ENCODE measurements at places on chromosomes 16 and 17.

GRCh38 chr16:69566981-69567680, 1.4 kb downstream of the NFAT5 start:
- DNase-seq: no peak

DNA sequence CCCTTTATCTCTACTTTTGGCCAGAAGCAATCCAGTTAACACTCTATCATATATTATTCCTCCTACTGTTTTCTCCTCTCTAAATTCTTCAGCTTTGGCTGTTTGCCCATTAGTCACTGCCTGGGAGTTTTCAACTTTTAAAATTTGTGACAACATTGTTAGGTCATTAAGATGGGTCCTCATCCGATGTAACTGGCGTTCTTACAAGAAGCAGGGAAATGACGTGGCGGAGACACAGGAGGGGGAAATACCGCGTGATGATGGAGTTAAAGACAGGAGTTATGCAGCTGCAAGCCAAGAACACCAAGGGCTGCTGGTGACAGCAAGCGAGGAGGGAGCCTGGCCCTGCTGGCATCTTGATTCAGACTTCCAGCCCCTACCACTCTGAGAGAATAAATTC, 34.8 kb upstream of the CPHXL start:
- no peak for DNase-seq

- no peak for DNase-seq
Observed at GRCh38 chr16:85480727-85481101, 132.4 kb upstream of the GSE1 start.

DNA sequence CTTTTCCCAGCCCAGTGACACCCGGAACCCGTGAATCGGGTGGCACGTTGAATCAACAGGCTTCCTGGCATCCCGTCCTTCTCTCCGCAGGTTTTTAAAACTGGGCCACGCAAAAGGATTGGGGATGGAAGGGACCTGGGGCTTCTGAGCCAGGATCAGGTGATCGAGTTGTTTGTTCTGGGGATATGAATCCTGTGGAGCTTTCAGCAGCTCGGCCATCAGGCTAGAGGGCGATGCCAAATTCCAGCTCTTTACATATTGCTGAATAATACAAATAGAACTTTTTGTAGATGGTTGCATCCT, 473 bp downstream of the SUPT6H start:
- DNase-seq: no peak

GRCh38 chr17:42068979-42069378, 18.6 kb upstream of the C17orf113 start:
- DNase-seq: no peak

- no peak for DNase-seq
Observed at GRCh38 chr17:20059728-20060188, 50.6 kb downstream of the SPECC1 start.

- DNase-seq: no peak
Observed at GRCh38 chr17:40445751-40446468, 2.7 kb downstream of the IGFBP4 start.

GRCh38 chr17:64309021-64309420, 46.0 kb upstream of the TEX2 start:
- DNase-seq: no peak

GRCh38 chr17:77354670-77355455, 214.1 kb downstream of the SEC14L1 start:
- no peak for DNase-seq

GRCh38 chr17:75181110-75181509, 1.6 kb downstream of the SUMO2 start:
- no peak for DNase-seq

GRCh38 chr17:29617481-29618271, 5.0 kb downstream of the CORO6 start:
- no peak for DNase-seq

GRCh38 chr17:27623614-27624013, 7.4 kb upstream of the LGALS9 start:
- no peak for DNase-seq

GRCh38 chr16:60404401-60404800, 1631.8 kb downstream of the CDH8 start:
- DNase-seq: no peak

GRCh38 chr16:46812781-46813540, 18.0 kb downstream of the C16orf87 start:
- DNase-seq: no peak

- DNase-seq: no peak
Observed at GRCh38 chr17:60640503-60640902, 37.1 kb upstream of the BCAS3 start.

GRCh38 chr17:64232466-64233262, 30.4 kb downstream of the TEX2 start:
- no peak for DNase-seq

- no peak for DNase-seq
Observed at GRCh38 chr16:80300876-80301275, 239.9 kb upstream of the DYNLRB2 start.

DNA sequence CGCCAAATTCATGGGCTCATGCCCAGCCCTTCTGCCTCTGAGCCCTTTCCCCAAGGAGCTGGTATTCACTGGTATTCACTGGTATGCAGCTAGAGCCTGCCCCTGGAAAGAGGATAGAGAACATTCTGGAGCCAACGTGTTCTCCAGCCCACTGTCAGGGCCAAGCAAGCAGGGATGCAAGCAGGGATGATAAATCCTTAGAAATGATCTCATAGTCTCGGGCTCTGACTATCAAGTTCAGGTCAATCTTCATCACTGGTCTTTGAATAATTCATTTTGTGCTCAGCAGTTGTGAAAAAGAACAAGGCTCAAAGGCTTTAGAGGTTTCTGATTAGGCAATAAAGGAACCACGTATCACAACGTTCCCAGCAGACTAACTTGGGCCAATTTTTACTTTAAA, 57.3 kb downstream of the CACNG5 start:
- DNase-seq: no peak

GRCh38 chr17:51229889-51230288, 30.0 kb downstream of the MBTD1 start:
- DNase-seq: no peak

GRCh38 chr16:88473666-88474534, 20.8 kb downstream of the ZFPM1 start:
- no peak for DNase-seq

DNA sequence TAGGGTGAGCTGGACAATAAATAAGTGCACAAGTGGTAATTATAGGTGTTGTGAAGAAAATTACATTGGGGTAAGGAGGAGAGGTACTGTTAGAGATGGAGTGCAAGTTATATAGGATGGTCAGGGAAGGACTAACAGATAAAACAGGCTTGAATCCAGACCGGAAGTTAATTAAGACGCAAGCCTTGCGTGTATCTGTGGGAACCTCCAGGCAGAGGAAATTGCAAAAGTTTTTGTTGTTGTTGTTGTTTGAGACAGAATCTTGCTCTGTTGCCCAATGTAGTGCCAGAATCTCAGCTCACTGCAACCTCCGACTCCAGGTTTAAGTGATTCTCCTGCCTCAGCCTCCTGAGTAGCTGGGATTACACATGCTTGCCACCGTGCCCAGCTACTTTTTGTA, 2.4 kb upstream of the ZNF18 start:
- DNase-seq: no peak

DNA sequence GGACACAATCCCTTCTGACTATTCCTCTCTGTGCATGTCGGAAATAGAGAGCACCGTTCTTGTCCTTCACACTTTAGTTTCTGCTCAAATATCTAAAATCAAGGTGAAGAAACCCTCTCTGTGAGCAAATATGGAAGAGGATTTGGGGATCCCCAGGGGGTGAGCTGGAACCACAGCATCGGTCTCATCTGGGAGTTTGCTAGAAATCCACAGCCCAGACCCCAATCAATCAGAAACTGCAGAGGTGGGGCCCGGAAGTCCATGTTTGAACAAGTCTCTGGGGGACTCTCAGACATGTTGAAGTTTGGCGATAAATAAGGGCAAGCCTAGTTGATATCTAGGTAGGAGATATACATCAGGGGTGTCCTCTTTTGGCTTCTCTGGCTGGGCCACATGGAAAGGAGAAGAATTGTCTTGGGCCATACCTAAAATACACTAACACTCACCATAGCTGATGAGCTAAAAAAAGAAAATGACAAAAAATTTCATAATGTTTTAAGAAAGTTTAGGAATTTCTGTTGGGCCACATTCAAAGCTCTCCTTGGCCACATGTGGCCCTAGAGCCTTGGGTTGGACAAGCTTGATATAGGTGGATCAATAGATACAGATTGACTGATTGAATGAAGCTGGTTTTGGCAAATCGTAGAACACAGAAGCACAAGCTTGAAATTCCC, 168.0 kb upstream of the FOXF1 start:
- no peak for DNase-seq

GRCh38 chr17:61486135-61487120, 34.2 kb downstream of the TBX4 start:
- no peak for DNase-seq

- DNase-seq: no peak
Observed at GRCh38 chr17:47741109-47741792, 8.2 kb downstream of the TBX21 start.

DNA sequence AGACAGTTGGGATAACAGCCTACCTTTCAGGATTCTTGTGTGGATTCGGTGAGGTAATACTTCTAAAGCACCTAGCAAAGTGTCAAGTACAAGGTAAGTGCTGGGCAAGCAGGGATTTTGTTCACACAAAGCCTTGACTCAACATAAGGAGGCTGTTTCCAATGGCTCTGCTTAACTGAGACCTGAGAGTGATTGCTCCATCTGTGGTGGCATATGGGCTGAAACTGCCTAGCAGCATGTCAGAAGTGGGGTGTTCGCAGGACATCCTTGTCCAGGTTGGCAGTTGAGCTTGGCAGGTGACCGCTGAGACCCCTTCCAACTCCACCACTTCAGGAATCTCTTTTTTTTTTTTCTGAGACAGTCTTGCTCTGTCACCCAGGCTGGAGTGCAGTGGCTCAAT, 19.8 kb downstream of the IL4R start:
- no peak for DNase-seq

DNA sequence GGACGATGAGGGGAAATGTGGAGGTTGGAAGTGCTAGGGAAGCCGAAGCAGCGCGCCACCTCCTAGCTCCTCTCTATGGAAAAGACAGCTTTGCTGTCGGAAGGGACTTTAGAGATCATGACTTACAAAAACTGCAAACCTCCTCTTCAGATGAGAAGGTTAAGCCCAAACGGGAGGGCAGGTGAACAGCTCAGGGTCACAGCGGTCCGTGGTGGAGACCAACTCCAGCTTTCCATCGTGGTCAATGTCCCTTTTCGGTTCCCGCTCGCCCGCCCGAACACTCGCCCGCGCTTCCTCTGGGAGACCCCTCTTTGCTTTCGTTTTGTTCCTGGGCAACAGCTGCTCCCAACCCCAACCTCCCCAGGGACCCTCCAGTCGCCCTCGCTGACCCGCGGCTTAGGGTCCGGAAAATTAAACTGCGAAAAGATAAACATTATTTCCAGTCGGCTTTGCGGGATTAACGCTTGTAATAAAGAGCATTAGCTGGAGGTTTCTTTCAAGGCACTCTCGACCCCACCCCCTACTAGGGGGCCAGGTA, 7.7 kb downstream of the IRX6 start:
- DNase-seq: no peak

GRCh38 chr17:83149029-83149725, 69.8 kb downstream of the METRNL start:
- no peak for DNase-seq

DNA sequence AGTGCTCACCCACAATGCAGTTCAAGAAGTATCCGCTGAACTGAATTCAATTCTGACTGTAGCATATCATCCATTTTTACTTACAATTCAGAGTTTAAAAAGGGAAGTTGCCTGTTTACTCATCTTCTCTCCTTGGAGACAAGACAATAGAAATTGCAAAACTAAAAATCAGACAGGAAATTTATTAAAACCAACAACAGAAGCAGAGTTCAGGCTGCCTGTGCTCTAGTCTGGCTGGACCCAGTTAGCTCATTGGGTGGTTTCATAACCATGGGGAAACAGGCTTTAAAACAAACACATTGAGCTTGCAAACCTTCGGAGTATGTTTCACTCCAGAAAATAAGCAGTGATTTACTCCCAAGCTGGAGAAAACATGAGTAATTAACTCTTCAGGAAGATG, 321.4 kb downstream of the GRIN2A start:
- DNase-seq: no peak

- no peak for DNase-seq
Observed at GRCh38 chr17:66966704-66967418, 2.4 kb downstream of the CACNG4 start.

DNA sequence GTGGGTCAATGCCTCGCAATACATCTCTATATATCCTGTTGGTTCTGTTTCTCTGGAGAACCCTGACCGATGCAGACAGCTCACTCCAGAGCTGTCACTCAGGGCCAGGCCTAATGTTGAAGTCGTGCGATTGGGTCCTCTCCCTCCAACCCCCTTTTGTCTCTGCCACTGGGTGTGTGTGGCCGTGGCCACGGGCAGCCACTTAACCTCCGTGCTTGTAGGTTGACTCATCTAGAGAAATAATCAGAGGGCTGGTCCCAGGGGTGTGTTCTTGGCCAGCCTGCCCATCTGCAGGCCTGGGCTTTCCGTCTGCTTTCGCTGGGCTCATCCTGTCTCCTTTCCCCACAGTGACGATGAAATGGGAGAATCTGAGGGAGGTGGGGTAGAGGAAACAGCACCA, 7.4 kb downstream of the ADAD2 start:
- DNase-seq: no peak

DNA sequence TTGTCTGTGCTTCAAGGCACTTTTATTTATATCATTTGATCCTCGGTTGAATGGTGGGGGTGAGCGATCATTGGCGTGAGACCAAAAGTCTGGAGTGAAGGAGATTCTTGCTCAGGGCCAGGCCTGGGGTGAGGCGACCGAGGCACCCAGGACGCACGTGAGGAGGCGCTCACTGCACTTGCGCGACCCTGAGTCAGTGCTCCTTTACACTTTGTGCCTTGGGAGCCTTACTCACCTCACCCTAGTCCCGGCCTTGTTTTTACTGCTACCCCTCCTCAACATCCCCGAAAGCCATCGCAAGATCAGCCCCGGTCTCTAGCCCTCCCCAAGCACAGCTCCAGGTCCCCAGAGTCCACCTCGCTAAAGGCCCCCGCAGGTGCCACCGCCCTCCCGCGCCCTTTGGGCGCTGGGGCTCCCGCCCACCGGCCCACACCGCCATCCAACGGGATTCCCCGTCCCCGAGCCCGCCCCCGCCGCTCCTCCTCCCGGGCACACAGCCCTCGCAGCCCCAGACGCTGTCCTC, 496 bp downstream of the EZH1 start:
- DNase-seq: no peak

DNA sequence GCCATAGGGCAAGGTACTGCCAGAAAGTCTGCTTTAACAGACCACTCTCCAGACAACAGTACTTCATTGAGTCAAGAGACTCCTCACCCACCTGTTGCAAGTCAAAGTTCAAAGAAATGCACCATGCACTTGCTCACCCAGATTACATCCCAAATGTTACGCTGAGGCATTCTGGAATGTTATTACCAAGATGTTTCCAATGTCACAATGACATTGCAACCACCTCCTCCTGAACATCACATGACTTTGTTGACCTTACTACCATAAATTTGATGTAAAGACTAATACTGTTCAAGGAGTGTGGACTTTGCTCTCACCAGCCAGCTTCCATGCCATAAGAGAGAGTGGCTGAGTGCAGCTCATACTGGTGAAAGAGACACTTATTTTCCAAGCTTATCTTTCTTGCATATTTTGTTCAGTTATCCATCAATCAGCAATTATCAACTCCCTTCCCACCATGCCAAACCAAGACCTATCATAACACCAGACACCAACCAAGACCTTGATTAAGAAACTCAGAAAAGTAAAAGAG, 58.5 kb upstream of the BCAR1 start:
- no peak for DNase-seq

Measured in GM18507 (cell line).